Caco-2 (cell line): ENCODE measurements at places on chromosomes 1 and 21.

DNA sequence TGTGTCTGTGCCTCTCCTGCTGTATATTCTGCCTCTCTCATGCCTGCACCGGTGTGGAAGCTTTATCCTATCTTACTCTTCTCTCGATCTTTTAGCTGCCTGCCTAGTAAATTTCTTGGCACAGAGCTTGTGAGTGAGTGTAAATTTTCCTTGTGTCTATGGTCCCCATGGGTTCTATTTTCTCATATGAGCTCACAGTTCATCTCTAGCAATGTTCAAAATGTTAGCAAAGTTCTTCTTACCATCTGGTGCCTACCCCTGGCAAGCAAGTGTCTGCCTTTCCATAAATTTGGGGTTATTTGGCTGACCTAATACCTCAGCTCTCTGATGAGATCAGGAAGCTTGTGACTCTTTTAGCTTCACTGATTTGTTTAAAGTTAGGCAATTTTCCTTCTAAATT is 572.1 kb upstream of the BRINP3 start:
- DNase-seq, result no peak

GRCh38 chr1:41622859-41623732 is 138.6 kb upstream of the EDN2 start:
- no peak for DNase-seq

DNA sequence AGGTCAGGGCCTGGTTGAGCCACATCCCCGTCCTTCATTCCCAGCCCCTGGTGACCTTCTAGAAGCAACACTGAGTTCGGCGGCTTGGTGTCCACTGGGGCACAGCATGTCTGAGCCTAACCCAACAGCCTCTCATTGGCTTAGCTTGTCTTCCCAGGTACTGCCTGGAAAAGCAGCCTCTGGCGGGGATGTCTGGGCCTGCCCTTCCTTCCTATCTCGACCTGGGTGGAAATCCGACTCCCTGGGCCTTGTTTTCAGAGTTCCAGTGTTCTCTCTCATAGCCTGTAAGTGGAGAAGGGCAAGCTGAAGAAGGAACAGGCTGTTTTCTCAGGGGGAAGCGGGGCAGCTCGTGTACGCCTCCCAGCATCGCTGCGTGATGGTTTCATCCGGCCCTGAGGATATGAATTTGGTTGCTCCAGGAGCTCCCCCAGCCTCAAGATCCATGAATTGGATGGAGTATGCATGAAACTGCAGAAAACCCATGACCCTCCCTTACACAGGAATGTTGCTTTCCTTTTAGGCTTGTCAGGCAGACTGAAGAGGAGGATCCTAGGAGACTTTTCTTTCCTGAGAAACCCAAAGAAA is 116.5 kb upstream of the IRF2BP2 start:
- DNase-seq, result peak; percentile 46

DNA sequence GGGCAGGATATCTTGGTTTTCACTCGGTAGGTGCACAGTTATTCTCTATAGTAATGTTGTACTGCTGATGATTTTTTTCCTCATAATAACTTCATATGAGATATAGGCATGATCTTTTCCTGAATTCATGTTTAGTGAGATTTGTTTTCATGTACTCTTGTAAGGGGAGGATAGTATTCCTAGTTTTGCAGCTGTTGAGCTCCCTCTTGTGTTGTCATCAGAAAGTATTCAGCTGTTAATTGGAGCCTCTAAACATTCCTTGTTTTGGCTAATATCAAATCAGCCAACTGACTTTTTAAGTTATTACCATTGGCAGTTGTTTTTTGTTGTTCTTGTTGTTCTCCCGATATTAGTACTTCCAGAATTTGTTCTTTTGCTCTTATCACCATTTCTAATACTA is 24.4 kb downstream of the OR10R2 start:
- DNase-seq, result no peak

DNA sequence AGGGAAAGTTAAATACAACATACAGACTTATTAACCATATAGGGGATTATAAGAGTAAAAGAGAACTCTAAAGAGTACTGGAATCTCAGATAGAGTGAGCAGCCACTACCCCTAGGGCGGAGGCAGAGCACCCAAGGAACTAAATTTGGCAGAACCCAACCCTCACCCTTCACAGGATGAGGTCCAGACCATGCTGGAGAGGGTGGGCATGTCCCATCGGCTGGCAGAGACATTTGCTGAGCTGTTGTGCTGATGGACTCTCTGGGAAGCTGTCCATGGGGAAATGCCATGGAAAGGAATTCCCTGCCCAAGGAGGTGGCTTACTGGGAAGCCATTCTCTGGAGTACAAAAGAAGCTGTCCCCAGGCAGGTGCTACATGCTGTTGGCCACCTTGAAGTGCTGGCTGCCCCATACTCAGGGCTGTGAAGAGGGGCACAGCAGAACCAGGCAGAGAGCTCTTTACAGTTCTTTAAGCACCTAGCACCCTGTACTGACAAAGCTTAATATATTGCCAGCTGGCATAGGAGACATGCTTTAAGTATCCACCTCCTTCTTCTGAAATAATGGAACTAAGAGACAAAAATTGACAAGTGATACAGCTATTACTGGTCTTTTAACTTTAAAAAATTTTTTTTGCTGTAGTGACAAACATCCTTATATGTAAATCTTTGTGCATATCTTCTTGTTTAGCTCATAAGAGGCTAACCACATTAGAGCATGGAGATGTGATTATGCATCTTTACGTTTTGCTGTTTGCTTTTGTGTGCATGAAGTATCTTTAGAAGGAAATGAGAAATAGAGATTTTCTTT is 29.6 kb downstream of the TSNAX start:
- DNase-seq, result no peak

DNA sequence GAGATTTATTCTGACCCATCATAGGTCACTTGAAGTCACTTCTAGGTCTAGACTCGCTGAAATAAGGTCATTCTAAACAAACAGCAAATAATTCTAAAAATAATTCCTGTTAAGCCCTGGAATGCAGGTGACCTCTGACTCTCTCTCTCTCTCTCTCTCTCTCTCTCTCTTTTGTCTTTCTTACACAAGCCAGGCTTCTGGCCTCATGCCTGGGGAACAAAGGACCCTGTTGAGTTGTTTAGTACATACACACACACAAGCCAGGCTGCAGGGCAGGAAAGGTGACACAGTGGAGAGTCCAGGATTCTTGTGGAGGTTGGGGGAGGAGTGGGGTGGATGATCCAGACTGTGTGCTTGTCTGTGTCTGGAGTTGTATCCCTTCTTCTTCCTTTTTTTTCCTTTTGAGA is 4.0 kb upstream of the MEX3A start:
- peak; percentile 90 for DNase-seq

DNA sequence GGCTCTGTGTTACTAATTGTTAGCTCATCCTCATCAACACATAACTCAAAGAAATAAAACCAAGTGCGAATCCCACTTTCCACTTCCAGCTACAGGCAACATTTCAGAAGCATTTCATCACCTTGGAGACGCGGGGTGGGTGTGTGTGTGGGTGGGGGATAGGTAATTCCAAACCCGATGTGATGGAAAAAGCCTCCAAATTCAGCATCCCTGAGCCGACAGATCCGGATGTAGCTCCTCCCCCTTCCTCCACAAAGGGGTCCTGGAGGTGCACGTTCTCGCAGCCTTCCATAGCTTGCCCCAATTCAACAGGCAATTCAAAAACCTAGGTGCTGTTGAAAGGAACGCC is 486 bp downstream of the HSPA13 start:
- no peak for DNase-seq

DNA sequence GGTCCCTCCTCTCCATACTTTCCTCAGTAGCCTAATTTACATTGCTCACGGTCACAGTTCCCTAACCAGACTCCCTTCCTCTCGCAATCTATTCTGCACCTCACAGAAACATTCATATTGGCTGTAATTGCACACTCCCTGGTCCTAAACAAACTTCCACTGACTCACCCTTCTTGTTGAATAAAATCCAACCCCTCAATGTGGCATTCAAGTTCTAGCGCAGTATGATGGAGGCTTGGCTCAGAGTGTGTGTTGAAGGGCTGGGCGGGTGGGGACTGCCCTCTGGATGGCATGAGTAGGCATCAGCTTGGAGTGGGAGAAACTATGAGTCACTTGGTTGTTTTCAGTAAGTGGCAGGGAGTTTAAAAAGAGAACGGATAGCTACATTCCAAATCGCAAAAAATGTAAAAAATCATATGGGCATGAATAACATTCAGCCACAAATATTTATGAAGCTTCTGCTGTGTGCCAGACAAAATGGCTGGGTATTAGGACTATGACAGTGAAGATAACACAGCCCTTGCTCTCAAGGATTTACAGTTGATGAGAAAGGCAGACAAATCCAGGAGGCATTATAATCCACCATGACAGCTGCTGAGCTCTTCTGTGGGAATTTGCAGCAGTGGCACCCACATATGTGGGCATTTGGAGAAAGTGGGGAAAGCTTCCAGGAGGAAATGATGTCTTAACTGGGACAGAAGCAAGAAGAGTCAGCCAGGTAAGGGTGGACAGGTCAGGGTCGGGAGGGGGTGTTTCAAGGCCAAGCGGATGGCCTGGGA is 42.2 kb upstream of the LYST start:
- no peak for DNase-seq

- peak; percentile 87 for DNase-seq
These were observed 252.4 kb downstream of the TOMM20 start for GRCh38 chr1:234875953-234876855.

- no peak for DNase-seq
These were observed 502.0 kb downstream of the SMYD3 start for GRCh38 chr1:246005067-246005466.

- no peak for DNase-seq
These were observed 11.2 kb downstream of the SFT2D2 start for GRCh38 chr1:168236836-168237611.

- DNase-seq, result no peak
These were observed 19.6 kb downstream of the EIF4G3 start for GRCh38 chr1:21157054-21157453.

- DNase-seq, result no peak
These were observed 12.0 kb upstream of the ETV3L start for GRCh38 chr1:157111396-157112165.
